Activated T-helper 1 cell treated with anti-CD3 and anti-CD28 coated beads, Interleukin-12 subunit alpha, Interleukin-12 subunit beta, Interleukin-2, Interleukin-4 antibody, amounts not matched to agents 30 ng/mL and 10 ng/mL and 1 ng/mL, durations not matched to agents 14 hours and 24 hours and 36 hours (primary cell): ENCODE measurements at places on chromosomes 1 and 21. TPM values are rescaled to one million over a fixed set of nuclear protein-coding genes. Genes with fewer than 3 reads are reported as not detected.

GRCh38 chr1:166489356-166489669, 322.5 kb upstream of the FAM78B start:
- DNase-seq, result no peak

NUAK2 gene
- total RNA-seq, result 1.1 and 1.3 TPM in 2 replicates

LAMC2 gene
- 0.16 and 0.22 TPM in 2 replicates for total RNA-seq

CBR3 gene
- 16.4 and 16.9 TPM in 2 replicates for total RNA-seq

SAMD13 gene
- total RNA-seq, result 0.34 and 0.60 TPM in 2 replicates
